Hypothalamus (tissue), 51 donors: ENCODE measurements at places on chromosomes 3 and 15.

DNA sequence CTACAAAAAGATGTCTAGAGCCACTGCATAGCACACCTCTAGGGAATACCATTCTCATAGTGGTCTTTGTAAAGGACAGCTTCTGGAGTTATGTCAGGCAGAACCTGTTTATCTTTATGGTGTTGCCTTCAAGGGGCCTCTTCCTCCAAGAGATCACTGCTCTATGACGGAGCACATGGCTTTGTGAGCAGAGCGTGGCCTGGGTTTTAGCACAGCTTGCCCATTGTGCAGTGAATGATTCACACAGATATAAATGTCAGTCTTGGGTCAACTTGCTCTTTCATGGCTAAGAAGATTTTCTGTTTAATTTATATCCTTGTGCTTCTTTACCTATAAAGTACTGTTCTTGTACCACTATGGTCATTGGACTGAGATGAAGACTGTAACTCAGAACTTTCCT is 41.5 kb upstream of the RBMS3 start:
- no peak for DNase-seq

GRCh38 chr15:91624353-91624968 is 229.0 kb upstream of the SLCO3A1 start:
- DNase-seq, result no peak

GRCh38 chr3:12451481-12451880 is 32.8 kb upstream of the TSEN2 start:
- DNase-seq, result no peak

- DNase-seq, result no peak
These were observed 77.6 kb upstream of the XXYLT1 start for GRCh38 chr3:195348426-195349115.

GRCh38 chr3:106343811-106344210 is 475.0 kb upstream of the CBLB start:
- no peak for DNase-seq

DNA sequence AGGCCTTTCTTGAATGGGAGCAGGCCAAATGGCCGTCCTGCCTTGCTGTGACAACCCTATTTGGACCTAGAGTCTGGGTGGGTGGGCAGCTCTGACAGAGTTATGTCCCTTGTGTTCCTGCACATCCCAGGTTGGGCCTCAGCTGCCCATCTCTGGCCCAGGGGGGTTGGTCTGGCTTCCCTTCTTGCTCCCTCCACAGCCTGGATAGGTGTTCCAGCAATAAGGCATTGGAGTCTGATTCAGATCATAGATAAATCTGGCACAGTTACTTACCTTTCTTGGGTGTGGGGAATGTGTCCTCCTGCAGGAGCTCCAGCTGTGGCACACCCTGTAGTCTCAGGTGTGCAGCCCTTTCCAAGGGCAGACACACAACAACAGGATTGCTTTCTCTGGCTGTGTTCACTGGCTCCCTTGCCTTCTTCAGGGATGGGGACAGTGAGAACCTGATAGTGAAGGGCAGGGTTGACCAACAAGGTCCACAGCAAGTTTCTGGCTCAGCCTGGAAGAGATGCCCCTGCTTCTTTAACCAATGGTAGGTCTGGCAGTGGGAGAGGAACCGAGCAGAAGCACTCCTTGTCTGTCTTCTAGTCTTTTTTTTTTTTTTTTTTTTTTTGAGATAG is 177.9 kb downstream of the EPHB1 start:
- DNase-seq, result no peak

DNA sequence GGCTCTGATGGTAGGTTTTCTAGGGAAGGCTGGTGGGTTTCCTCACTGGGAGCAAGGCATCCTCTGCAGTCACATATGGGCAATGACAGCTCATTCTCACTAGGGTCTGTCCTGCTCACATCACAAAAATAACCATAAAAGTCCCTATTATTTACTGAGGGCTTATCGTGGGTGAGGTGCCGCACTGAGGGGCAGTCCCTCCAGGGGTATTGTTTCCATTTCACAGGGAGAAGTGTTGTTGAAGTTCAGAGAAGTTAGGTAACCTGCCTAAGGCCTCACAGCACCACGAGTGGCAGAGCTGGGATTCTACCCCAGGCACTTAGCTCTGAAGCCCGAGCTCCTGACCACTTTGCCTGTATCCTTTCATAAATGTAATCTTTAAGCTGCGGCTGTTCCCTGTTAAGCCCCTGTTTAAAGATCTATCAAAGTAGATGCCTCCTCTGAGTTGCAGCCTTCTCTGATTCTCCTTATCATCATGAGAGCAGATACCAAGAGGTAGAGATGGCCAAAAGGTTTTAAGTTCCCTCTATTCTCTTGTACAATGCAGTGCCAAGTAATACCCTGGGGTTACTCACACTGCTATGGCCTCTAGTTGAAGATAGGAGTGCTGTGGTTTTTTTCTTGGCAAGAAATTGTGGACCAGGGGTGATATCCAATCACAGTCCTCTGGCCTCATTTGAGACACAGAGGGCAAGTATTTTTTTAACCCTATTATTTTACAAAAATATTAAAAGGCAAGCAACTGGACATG is 107.0 kb downstream of the RPLP1 start:
- no peak for DNase-seq

DNA sequence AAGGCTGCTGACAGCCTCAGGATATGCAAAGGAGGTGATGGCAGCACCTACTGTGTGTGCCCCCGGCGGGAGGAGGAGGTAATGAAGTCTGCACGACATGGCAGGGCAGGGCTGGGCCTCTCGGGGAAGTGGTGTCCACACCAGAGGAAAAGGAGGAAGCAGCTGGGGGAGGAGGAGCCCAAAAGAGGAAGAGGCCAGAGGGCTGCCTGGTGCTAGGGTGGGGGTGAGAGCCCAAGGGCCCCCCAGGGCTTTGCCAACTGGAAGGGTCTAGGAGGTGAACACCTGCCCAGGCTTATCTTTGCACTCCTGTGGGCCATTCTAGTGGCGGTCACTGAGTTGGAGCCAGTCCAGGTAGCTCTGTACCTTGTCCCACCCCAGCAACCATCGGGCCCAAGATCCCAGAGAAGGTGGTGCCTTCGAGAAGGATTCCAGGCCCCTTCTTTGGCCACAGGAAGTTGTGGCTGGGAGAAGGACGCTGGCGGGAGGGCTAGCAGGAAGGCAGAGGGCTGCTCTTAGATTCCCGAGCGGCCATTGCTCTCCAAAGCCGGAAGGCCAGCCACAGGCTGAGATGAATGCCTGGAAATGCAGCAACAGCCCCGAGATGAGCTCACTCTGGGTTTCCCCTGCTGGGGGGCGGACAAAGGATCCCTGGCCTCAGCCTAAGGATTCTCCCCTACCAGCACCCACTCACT is 7.0 kb downstream of the GNAI2 start:
- DNase-seq, result peak; percentile 53

DNA sequence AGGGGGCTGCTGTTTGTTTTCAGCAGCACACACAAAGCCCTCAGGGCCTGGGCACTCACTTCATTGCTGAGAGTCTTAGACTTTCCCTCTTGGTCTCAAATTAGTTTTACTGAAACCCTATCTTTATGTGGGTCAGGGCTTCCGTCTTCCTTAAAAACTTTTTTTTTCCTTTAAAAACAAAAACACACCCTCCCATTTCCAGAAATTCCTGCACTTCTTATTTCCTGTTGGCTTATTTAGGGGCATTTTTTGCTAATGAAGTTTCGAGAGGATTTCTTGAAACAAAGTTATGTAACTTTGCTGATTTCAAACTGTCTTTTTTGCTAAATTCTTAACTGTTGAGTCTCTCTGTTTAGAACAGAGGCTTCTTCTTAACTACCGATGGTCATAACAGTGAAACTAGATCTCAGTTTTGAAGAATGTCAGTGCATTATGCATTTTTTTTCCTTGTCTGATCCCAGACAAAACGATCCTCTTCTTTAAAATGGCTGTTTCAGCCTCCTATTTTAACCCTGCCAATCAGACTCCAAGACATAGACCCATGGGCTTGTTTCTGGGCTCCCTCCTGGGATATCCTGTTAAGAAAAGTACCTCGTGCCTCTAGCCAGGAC is 23.3 kb downstream of the ANAPC13 start:
- DNase-seq, result no peak

- DNase-seq, result no peak
These were observed 8.0 kb upstream of the CTXND1 start for GRCh38 chr15:80259942-80260510.

DNA sequence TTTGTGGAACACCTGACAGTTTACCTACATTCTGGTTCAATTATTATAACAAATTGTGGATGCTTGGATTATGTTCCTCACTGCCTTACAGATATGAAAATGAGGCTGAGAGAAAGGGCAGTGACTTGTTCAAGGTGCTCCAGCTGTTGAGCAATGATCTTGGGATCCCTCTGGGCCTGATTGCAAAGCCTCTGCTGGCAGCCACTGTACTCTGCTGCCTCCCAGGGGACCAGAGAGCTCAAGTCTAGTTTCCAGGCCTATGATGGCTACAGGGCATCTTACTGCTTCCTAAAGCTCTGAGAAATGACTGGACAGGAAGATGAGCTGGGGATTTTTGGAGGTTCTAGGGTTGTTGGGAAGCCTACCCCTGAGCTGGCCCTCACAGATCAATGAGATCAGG is 2.3 kb upstream of the SHC4 start:
- DNase-seq, result no peak

GRCh38 chr3:122989856-122990575 is 37.5 kb downstream of the SEMA5B start:
- DNase-seq, result no peak

DNA sequence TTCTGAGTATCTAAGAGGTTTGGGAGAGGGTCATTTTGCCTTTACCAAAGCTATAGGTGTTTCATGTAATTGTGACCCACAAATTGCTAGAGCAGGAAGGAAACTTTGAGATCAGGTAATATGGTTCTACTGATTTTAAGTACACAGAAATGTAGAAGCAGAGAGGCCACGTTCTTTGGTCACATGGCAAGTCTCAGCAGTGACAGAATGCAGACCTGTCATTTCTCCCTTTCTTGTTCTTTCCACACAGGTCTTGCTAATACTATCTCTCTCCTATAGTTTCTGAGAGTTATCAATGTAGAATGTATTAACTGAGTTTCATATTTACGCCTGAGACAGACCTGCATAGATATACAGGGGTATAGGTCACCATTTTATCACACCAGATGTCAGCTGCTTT is 10.9 kb upstream of the RTP1 start:
- DNase-seq, result no peak

DNA sequence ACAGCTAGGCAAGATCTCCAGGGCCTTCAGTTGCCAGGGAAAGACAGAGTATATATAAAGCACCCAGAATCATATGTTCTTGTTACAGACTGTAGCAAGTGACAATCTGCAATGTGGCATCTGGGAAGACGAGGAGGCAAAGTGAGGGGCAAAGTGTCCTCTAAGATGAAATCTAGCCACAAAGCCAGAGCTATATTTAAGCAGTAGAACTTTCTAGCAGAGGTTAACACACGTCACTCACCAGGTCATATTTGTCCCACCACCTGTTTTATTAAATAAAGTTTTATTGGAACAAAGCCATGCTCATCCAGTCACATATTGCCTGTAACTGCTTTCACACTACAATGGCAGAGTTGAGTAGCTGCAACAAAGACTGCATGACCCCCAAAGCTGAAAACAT is 51.5 kb downstream of the PDZRN3 start:
- DNase-seq, result no peak

DNA sequence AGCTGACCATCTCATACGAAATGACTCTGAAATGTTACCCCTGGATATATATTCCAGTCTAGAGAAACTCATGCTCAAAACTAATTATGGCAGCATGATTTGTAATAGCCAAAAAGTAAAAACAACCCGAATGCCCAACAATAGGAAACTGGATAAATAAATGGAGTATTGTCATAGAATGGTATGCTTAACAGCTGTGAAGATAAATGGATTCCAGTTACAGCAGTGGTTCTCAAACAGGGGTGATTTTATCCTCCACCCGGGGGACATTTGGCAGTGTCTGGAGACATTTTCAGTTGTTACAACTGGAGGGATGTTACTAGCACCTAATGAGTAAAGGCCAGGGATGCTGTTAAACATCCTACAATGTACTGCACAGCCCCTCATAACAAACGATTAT is 52.3 kb upstream of the PIAS1 start:
- DNase-seq, result no peak

DNA sequence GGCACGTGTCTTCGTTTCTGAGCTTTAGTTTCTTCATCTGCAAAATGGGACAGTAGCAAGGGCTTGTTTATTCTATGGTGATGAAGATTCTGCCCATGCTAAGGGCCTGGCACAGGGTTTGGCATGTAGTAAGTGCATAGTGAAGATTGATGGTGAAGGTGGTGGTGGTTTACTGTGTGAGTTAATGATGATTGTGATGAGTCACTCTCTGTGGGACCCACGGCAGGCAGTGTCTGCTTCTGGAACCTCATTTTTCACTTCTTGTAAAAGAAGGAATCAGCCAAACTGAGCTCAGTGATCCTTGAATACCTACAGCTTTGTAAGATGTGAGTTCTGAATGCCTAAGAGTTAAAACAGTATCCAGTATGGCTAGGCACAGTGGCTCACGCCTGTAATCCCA is 86.2 kb upstream of the LRTM1 start:
- DNase-seq, result no peak

GRCh38 chr15:28208583-28208982 is 109.5 kb upstream of the OCA2 start:
- peak; percentile 6 for DNase-seq

DNA sequence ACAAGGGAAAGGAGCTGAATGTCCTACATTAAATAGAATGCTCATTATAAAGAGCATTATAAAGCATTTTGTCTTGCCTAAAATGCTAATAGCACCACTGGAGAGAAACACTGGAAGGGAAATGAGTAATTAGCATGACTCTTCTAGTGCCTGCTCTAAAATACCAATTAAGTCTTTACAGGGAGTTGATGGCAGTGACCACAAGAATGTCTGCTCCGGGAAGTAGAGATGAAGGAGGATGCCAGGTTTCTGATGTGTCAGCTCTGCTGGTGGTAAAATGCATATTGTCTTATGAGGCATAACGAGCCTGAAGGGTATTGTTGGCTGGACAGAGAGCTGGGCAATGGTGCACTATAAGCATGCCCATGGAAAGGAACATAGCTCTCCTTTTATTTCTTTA is 49.5 kb downstream of the MYLK start:
- no peak for DNase-seq

- no peak for DNase-seq
These were observed 363 bp downstream of the EMC3 start for GRCh38 chr3:9986230-9986725.

DNA sequence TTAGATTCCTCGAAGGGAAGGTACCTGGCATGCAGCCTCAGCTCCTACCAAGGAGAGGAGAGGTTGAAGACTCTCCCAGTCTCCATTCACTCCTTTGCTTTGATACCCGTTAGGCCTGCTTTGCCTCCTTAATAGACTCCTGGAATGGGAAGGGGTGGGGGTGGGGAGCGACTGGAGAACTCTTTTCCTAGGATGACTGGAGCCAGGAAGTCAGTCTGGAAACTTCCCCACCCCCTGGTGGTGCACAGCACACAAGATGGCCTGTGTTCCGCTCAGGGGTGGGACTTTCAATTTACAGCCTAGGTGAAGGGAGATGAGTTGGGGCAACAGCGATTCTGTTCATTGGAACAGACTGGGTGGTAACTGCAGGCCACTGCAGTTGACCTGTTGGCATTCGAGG is 21.4 kb upstream of the CELF6 start:
- no peak for DNase-seq

DNA sequence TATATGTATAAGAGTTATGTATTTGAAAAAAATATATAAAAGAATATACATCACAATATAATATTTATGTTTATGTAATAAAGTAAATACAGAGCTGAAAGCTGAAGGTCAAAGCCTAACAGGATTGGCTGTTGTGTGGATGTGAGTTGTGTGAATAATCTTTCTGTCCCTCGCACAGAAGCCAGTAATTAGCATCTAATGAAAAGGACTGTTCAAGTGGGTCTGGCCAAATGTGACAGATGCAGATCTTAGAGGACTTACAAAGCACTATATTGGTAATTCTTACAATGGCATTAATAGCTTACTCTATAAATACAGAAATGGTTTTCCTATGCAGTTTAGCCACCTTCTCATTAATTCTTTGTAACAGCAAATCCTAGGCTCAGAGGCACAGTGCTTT is 2.4 kb downstream of the MKRN3 start:
- DNase-seq, result no peak
